ENCODE measurements at places on chromosomes 2 and 18. TPM values are rescaled to one million over a fixed set of nuclear protein-coding genes. Genes with fewer than 3 reads are reported as not detected.

DNA sequence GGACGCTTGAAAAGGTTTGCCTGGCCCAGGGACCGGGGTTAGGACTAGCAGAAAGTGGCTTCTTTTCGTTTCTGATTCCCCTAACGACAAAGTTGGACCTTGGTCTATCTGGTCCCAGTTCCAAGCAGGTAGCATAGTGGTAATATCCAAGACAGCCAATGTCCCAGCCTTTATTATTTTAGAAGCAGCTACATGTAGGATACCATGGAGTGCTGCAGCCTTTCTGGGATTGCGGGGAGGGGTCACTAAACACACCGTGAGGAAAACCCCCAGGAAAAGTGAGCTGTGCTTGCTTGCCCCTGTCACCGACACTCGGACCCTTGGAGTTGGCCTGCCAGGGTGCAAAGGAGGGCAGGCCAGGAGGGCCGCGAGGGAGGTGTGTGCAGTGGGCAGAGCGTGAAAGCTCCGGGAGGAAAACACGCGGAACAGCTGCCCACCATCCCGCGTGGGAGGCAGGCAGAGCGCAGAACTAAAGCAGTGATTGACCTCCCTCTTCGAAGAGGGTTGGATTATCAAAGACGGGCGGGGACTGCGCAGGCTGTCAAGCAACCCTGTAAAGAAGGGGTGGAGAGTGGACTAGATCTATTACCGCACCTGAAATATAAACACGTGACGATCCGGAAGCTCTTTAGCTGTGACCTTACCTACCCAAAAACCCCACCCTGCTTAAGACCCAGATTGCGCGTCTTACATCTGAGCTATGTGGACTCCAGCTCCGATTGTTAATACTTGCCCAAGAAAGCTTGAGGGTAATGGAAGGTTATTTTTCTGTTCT, 624 bp upstream of the MAP4K3 start:
- H3K36me3 ChIP-seq = no peaks in the 10 kb centered on the region
- DNase-seq = peak; percentile 38
- H3K4me1 ChIP-seq = peaks cover 14% of the 10 kb centered on the region

Gene CRYGC
- not detected for total RNA-seq

- no peaks in the 10 kb centered on the region for H3K36me3 ChIP-seq
- H3K4me1 ChIP-seq = peaks cover 2% of the 10 kb centered on the region
- no peak overlapping the region for H3K4me3 ChIP-seq
- H3K27me3 ChIP-seq = no peaks in the 10 kb centered on the region
- no peak for DNase-seq
- H3K27ac ChIP-seq = no peak overlapping the region
Measured at GRCh38 chr2:8549273-8549922, 132.5 kb upstream of the ID2 start.

DNA sequence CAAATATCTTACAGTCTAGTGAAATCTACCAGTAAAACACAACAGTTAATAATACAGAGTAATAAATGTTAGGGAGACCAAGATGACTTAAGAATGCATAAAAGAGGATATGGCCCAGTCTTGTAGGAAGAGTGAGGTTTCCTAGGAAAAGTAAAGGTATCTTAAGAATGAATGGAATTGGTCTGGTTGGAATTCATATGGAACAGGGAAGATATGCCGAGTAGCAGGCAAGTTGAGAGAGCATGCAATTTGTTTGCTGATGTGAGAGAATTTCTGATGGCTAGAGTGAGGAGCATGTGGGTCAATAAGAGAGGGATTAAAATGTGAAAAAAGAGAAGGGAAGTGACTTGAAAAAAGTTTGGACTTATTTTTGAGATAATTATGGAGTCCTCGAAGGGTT, 512.9 kb upstream of the ZEB2 start:
- H3K36me3 ChIP-seq = no peaks in the 10 kb centered on the region
- no peaks in the 10 kb centered on the region for H3K27me3 ChIP-seq
- no peak for DNase-seq
- H3K4me1 ChIP-seq = peaks cover 10% of the 10 kb centered on the region

- no peaks in the 10 kb centered on the region for H3K4me1 ChIP-seq
- no peak overlapping the region for H3K4me3 ChIP-seq
- no peak overlapping the region for H3K27ac ChIP-seq
- DNase-seq = no peak
- no peaks in the 10 kb centered on the region for H3K27me3 ChIP-seq
- no peaks in the 10 kb centered on the region for H3K36me3 ChIP-seq
Measured at GRCh38 chr18:274313-274712, 6.5 kb upstream of the THOC1 start.

DNA sequence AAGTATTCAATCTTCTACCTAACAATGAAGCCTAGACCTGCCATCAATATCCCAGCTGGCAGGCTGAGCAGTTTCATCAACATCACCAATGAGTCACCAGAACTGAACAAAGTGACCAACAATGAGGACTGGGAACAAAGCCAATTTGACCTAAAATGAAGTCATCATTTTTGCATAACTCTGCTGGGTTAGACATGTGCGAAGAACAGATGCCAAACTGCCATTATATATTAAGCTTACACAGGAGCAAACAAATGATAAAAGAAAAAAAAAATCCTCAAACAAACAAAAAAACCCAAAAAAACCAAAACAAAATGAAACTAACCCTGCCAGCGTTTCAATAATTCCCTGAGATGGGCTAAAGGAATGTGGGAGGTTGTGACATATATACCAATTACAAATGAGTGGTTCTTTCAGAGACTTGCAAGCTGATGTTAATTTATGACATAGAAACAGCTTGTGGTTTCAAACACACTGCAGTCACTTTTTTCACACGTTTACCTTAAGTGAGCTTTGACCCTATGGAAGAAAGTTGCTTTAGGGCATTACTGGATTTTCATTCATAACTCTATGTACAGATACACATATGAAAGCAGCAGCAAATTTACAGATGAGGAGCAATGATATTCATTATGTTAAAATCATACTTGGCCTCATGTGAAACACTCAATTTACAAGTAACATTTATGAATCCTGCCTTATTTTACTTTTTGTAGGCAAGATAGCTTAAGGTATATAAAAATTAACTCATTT, 56.9 kb upstream of the CCDC141 start:
- no peaks in the 10 kb centered on the region for H3K36me3 ChIP-seq
- H3K4me3 ChIP-seq = no peak overlapping the region
- peak; percentile 95 for DNase-seq
- peak overlapping the region; percentile 13 for H3K27ac ChIP-seq
- no peaks in the 10 kb centered on the region for H3K27me3 ChIP-seq

DNA sequence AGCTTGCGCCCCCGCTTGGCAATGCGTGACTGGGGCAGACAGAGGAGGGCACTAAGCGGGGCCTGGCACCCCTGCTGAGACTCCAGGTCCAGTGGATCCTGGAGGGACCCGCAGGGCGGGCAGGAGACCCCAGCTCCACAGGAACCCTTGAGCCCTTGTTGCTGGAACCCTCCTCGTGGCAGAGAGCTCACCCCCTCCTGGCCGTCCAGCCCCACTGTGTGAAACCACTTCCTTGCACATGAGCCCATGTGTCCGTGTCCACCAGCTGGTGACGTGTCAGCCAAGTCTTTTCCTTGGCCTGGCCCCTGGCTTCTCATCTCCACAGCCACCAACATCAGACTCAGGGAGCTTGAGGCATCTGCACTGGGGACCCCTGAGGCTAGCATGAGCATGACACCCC, 38.0 kb downstream of the BIN1 start:
- peaks cover 14% of the 10 kb centered on the region for H3K4me1 ChIP-seq
- no peak overlapping the region for H3K27ac ChIP-seq
- H3K4me3 ChIP-seq = no peak overlapping the region
- H3K36me3 ChIP-seq = peaks cover 8% of the 10 kb centered on the region
- no peaks in the 10 kb centered on the region for H3K27me3 ChIP-seq
- DNase-seq = no peak

- no peaks in the 10 kb centered on the region for H3K36me3 ChIP-seq
- DNase-seq = no peak
- no peak overlapping the region for H3K27ac ChIP-seq
- no peaks in the 10 kb centered on the region for H3K4me1 ChIP-seq
Measured at GRCh38 chr2:14535156-14535555, 97.4 kb upstream of the LRATD1 start.

Gene C2orf72
- total RNA-seq = 0.33 TPM

Gene PTPRM
- 42.9 TPM for total RNA-seq

- no peaks in the 10 kb centered on the region for H3K4me1 ChIP-seq
- H3K27me3 ChIP-seq = no peaks in the 10 kb centered on the region
- DNase-seq = peak; percentile 85
- H3K36me3 ChIP-seq = no peaks in the 10 kb centered on the region
- no peak overlapping the region for H3K4me3 ChIP-seq
Measured at GRCh38 chr2:25539136-25539535, 134.2 kb downstream of the DTNB start.

Gene HOXD12
- not detected for total RNA-seq

GRCh38 chr2:106275971-106276370, 81.9 kb upstream of the UXS1 start:
- H3K4me1 ChIP-seq = no peaks in the 10 kb centered on the region
- no peak for DNase-seq
- H3K36me3 ChIP-seq = no peaks in the 10 kb centered on the region

- no peak for DNase-seq
- H3K4me3 ChIP-seq = no peak overlapping the region
- H3K4me1 ChIP-seq = no peaks in the 10 kb centered on the region
- no peaks in the 10 kb centered on the region for H3K27me3 ChIP-seq
- no peak overlapping the region for H3K27ac ChIP-seq
Measured at GRCh38 chr2:238092486-238093035, 7.6 kb upstream of the ESPNL start.

Gene GATA6
- total RNA-seq = 10.0 TPM

DNA sequence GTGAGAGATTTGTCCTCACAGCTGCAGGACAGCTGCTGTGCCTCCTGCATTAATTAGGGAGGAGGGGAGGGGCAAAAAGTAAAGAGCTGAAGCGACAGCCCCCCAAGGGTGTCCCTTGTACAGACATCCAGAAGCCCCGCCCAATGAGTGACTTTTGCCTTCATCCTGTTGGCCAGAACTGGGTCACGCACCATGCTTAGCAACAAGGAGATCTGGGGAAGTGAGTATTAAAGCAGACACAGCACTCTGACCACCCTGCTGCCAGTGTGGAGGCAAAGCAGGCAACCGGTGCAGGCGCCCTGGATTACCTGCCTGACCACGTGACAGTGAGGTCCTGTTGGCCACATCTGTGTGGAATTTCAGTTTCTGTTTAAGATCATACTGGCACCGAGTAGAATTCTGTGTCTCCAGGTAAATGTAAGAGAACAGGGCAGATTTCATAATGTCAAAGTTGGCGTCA, 21.5 kb upstream of the BIN1 start:
- no peak for DNase-seq
- peaks cover 3% of the 10 kb centered on the region for H3K27me3 ChIP-seq
- no peaks in the 10 kb centered on the region for H3K36me3 ChIP-seq
- no peaks in the 10 kb centered on the region for H3K4me1 ChIP-seq
- no peak overlapping the region for H3K4me3 ChIP-seq

- no peaks in the 10 kb centered on the region for H3K27me3 ChIP-seq
- peak overlapping the region; percentile 66 for H3K27ac ChIP-seq
- no peak overlapping the region for H3K4me3 ChIP-seq
- H3K36me3 ChIP-seq = no peaks in the 10 kb centered on the region
Measured at GRCh38 chr2:174023591-174024523, 58.7 kb upstream of the SP3 start.

Gene SPOPL
- total RNA-seq = 15.2 TPM

- H3K4me3 ChIP-seq = no peak overlapping the region
- H3K27me3 ChIP-seq = no peaks in the 10 kb centered on the region
- no peak overlapping the region for H3K27ac ChIP-seq
- no peaks in the 10 kb centered on the region for H3K4me1 ChIP-seq
Measured at GRCh38 chr2:170271340-170271739, 93.4 kb downstream of the MYO3B start.

DNA sequence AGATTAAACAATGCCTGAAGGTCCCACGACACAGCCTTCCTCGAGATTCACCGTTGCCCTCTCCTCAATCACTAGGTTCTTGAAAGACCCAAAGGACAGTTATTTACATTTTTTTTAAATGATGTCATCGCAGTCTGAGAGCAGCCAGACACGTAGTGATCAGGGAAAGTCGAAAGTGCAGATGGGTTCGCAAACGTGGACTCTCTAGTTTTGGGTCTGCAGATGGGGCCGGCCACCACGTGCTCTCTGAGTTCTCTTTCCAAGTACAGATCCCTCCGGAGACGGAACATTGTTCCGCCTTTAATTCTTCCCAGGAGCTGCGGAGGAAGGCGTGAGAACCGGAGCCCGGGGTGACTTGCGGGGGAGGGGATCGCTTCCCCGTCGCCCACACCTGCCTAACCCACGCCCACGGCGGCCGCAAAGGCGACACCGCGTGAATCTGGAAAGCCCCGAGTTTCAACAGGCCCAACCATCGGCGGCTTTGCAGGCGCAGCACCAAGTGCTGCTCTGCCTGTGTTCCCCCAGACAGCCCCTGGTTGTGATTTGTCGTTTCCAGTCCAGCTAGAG, 54.3 kb downstream of the PKDCC start:
- no peaks in the 10 kb centered on the region for H3K27me3 ChIP-seq
- H3K27ac ChIP-seq = peak overlapping the region; percentile 46
- peak; percentile 80 for DNase-seq
- no peaks in the 10 kb centered on the region for H3K36me3 ChIP-seq
- peaks cover 14% of the 10 kb centered on the region for H3K4me1 ChIP-seq

- H3K27me3 ChIP-seq = peaks cover 66% of the 10 kb centered on the region
- H3K4me1 ChIP-seq = peaks cover 3% of the 10 kb centered on the region
- no peak overlapping the region for H3K4me3 ChIP-seq
- no peak for DNase-seq
Measured at GRCh38 chr2:181679544-181679979, 755 bp downstream of the NEUROD1 start.

Gene RGPD3
- 0.17 TPM for total RNA-seq

GRCh38 chr18:23397907-23398306, 55.2 kb upstream of the RIOK3 start:
- no peak overlapping the region for H3K4me3 ChIP-seq
- no peaks in the 10 kb centered on the region for H3K36me3 ChIP-seq
- H3K27ac ChIP-seq = no peak overlapping the region
- H3K27me3 ChIP-seq = no peaks in the 10 kb centered on the region
- DNase-seq = no peak

- peaks cover 4% of the 10 kb centered on the region for H3K4me1 ChIP-seq
- H3K27me3 ChIP-seq = no peaks in the 10 kb centered on the region
- no peak for DNase-seq
- H3K36me3 ChIP-seq = no peaks in the 10 kb centered on the region
- H3K4me3 ChIP-seq = no peak overlapping the region
Measured at GRCh38 chr2:69119104-69119894, 106.3 kb downstream of the ANTXR1 start.

DNA sequence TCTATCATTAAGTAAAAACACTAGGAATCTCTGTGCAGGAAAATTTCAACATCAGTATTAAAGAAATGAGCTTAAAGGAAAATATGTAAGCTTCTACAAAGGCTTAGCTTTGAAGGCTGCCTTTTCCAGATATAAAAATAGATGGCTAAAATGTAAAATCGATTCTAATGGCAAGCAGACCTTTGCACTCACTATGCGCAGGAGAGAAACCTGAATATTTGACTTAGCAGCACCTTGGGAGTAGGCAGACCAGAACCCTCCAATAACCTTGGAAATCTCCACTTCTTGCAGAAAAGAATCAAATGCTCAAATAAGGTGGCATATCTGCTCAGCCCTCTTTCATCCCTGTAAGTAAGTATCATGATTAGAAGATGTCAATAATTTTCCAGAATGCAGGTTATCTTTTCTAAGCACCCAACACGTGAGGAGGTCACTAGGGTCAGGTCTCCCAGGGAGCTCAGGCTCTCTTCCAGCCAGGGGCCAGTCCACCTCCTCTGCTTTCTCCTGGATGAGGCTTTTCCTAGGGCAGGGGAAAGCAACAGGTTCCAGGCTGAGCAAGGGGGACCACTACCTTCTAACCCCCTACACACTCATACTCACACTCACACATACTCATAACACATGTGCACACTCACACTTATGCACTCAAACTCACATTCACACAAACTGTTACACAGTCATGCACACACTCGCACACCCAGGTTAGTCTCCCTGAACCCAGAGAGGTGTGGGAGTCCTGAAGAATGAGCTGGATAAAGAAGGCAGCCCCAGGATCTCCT, 3.8 kb downstream of the PIEZO2 start:
- H3K27ac ChIP-seq = no peak overlapping the region
- peaks cover 20% of the 10 kb centered on the region for H3K27me3 ChIP-seq
- no peaks in the 10 kb centered on the region for H3K4me1 ChIP-seq
- no peaks in the 10 kb centered on the region for H3K36me3 ChIP-seq

Measured in fibroblast of lung (primary cell).